Placental epithelial cell (primary cell): ENCODE measurements at places on chromosomes 12 and 14. TPM values are rescaled to one million over a fixed set of nuclear protein-coding genes. Genes with fewer than 3 reads are reported as not detected.

Gene LBHD2
- not detected in 2 replicates for total RNA-seq

Gene CLECL1
- not detected in 2 replicates for total RNA-seq

Gene CAPZA3
- 0.79 TPM in 1 of 2 replicates, not detected in the other for total RNA-seq

Gene TIGAR
- 3.5 and 14.7 TPM in 2 replicates for total RNA-seq

Gene GPR135
- 2.7 and 2.9 TPM in 2 replicates for total RNA-seq

Gene DPF3
- total RNA-seq = 0.11 TPM in 1 of 2 replicates, not detected in the other

Gene SPIC
- total RNA-seq = not detected in 2 replicates

Gene LRRK2
- 0.39 TPM in 1 of 2 replicates, not detected in the other for total RNA-seq

Gene PMCH
- total RNA-seq = not detected in 2 replicates

Gene GPR132
- 0.79 TPM in 1 of 2 replicates, not detected in the other for total RNA-seq
